ENCODE measurements at places on chromosomes 12 and 14. TPM values are rescaled to one million over a fixed set of nuclear protein-coding genes. Genes with fewer than 3 reads are reported as not detected.

The ACSM4 gene
- total RNA-seq = not detected

DNA sequence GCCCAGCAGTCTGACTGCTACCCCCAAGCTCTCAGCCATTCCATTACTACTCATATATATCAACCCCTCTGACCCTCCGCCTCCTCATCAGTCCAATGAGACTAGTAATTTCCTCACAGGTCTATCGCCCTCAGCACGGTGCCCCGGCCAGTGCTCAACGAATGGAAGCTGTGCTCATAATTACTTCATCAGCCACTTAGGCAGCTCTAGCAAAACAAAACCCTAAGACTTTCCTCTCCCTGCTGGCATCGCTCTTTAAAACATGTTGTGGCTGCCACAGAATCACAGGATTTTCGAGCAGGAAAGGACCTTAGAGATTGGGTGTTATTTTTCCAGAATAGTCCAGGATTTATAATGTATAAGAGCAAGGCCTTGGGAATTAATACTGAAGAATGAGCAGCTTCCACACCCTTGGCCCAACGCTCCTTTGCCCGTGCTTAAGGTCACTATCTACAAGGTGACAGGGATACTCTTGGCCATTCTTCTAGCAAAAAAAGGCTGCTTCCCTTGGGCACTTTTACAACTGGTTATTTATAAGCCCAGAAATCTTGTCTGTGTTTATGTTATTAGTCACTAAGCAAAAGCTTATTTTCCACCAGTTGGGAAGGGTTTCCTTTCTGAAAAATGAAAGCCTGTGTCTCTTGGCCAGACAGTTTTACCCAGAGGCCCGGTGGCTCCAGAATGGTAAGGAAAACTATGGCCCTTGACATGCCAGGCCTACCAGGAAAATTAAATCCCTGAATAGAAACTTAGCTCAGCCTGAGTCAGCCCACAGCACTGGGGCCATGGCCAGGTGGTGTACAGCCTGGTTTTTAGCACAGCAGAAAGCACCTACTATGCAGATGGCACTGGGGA, 47.9 kb downstream of the NUAK1 start:
- peak; percentile 91 for DNase-seq

- DNase-seq = no peak
Observed at GRCh38 chr12:13326076-13326475, 129.6 kb downstream of the EMP1 start.

The CLEC12A gene
- not detected for total RNA-seq

The SLC7A8 gene
- total RNA-seq = 6.7 TPM

The CDC42BPB gene
- 106 TPM for total RNA-seq

DNA sequence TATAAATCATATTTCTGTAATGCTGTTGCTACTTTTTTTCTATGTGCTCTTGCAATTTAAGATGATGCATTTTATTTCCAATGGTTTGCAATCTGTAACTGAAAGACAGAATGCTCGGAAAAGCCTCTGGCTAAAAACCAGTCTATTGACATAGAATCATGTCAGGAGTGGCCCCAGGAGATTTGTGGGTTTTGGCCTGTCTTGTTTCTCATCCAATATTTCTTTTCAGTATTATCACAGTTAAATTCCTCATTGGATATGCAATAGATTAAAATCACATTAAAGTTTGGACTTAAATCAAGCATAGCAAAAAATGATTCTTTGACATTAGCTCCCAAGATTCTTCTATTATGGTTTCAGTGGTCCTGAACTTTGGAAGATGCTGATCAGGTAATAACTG, 19.1 kb upstream of the SLC38A2 start:
- DNase-seq = peak; percentile 77

GRCh38 chr14:96400495-96400894, 8.6 kb downstream of the AK7 start:
- no peak for DNase-seq

DNA sequence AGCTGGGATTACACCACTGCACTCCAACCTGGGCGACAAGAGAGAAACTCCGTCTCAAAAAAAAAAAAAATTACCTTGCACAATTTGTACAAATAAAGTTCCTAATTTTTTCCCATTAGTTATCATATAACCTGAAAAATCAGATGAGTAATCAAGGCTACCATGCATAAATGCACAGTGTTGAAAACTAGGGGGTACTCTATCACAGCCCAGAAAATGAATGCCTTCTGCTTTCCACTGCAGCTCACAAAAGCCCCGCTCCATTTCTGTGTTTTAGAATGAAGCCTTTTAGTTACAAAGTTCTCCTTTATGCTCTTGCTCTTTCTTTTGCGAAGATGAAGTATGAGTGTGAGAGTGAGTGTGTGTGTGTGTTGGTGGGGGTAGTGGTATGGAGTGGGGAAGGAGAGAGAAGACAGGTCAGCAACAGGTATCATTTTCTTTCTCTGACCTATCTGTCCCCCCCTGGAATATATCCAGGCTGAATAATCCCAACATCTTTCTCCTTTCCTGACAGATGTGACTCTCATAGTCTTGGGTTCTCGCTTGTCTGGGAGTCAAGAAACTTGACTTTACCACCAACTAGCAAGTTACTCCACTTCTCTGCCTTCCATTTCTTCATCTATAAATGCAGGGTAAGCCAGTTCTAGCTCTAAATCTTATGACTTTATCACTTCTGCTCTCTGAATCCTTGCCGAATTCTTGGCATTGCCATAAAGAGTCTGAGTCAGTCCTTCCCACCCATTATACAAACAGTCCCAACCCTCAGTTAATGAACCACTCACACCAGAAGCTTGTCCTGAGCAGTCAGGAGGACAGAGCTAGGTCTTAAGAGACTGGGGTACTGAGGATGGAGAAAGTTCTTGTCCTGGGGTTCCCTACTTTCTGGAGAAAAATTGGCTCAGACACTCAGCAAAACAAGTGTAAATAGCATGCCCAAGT, 16.1 kb downstream of the BIN2 start:
- DNase-seq = peak; percentile 94

The KRT75 gene
- not detected for total RNA-seq

DNA sequence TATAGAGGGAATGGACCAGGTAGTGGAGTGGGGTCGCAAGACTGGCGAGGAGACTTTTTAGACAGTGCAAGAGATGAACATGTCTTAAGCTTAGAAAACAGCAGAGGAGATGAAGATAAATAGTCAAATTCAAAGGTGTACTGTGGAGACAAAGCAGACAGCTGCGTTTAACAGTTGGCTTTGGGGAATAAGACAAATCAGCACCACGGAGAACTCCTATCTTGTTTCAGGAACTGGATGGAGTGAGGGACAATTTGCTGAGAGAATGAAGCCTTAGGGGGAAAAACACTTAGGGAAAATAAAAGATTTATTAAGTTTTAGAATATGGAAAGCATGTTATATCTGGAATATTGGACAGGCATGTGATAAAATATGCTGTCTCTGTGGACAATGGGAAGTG, 458.8 kb downstream of the GLT1D1 start:
- DNase-seq = no peak

The RASSF9 gene
- total RNA-seq = 0.89 TPM

- no peak for DNase-seq
Observed at GRCh38 chr12:94048757-94049156, 99.6 kb upstream of the PLXNC1 start.

The CELA1 gene
- not detected for total RNA-seq

The RND1 gene
- total RNA-seq = not detected

- DNase-seq = no peak
Observed at GRCh38 chr14:90811641-90812040, 4.6 kb downstream of the TTC7B start.

The GPHN gene
- total RNA-seq = 7.6 TPM

The CABP1 gene
- not detected for total RNA-seq

DNA sequence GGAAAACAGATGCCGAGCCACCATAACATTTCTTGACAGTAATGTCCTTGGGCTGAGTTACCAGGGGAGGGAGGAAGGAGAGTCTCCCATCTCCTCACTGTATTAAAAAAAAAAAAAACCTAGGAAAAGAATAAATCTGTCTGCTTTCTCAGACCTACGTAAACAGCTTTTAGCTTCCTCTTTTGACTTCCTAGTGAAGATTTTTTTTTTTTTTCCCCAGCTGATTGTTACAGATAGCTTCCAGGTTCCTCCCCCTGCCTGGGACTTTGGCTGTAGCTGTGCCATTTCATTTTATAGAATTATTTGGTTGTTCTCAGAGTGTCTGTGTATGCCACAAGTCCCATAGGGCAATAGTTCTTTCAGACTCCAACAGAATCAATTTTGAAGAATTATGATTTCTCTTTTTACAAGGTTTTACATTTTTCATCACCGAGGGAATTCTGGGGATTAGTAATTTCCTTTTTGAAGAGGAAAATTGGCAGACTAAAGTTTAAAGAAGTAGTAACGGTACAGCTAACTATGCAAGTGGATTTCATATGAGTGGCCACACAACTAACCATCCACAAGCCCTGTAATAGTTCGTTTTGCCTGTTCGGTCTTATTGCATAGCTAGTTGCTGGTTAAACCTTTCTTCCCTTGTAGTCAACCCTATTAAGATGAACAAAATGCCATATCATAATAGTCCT, 23.1 kb upstream of the GNS start:
- DNase-seq = no peak

The C12orf54 gene
- not detected for total RNA-seq

The CHFR gene
- total RNA-seq = 29.5 TPM

DNA sequence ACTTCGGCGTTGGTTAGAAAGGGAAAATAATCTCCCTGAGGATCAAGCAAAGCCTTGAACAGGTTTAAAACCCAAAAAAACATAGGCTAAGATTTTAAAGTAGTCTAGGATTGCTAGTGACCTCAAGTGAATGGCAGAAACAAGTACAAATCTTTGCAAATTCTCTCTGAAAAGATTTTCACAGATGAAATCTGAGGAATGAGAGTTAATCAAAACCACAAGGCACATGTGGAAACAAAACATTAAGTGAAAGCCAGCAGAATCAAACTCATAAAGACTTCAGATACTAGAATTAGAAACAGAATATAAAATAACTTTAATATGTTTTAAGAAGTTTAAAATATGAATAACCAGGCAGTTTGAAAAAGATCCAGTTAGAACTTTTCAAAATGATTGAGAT, 52.2 kb upstream of the CFL2 start:
- DNase-seq = peak; percentile 49

The PTPN6 gene
- total RNA-seq = not detected

The HOXC4 gene
- 2.2 TPM for total RNA-seq

The LRP1-AS gene
- total RNA-seq = not detected

Data from GM23248 (cell line).